ENCODE measurements at places on chromosomes 1 and 21. TPM values are rescaled to one million over a fixed set of nuclear protein-coding genes. Genes with fewer than 3 reads are reported as not detected.
A peak's percentile ranks its signal among the peaks of the same experiment; 100 is the strongest.

DNA sequence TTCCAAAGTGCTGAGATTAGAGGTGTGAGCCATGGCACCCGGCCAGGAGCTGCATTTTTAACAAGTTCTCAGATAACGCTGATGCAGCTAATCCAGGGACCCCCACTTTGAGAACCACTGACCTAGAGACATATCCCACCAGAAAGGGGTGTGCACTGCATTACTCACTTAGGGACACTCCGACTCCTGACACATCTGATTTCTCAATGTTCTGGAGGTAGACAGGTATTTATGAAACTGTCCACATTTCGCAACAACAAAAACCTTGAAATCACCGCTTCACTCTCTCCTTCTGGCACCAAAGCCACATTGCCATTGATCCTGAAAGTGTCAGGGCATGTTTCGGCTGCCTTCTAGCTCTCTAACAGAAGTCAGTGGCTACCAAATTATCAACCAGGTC lies 23.2 kb upstream of the CAMTA1 start:
- no peak for DNase-seq

GRCh38 chr1:231359113-231359512 lies 21.0 kb downstream of the SPRTN start:
- no peak for DNase-seq

GRCh38 chr1:26096471-26096870 lies 15.2 kb upstream of the PDIK1L start:
- DNase-seq = no peak

DNA sequence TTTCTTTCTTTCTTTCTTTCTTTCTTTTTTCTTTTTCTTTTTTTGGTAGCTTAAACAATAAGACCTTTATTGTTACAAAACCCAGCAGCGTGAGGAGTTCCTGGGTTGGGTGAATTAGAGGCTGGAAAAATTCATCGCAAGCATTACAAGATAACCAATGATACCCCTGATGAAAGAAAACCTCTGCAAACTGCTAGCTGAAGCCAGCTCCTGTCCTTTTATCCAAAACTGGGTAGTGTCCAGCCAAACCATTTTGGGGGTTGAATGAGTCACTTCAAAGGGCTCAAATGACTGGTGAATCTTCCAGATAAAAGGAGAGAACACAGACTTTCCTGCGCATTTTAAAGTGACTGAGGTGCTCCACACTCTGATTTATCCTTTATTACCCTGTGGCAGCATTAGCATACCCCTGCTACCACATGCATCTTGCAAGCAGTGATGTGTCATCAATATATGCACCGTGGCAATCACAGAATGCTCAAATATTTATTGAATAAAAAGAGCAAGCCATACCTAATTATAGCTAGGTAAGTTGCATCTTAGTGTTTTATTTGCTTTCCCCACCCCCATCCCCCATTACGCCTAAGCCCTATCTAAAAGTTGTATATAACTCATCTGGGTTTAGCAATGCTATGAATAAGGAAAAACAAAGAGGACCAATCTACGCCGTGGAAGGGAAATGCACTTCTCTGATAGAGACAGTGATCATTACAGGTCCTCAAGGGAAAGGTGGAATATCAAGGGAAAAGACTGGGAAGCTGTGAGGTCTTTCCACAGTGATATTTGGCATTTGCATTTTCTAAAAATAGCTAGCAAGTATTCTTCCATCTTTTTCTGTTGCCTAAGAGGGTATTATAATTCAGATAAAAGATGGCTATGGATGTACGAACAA lies 32.4 kb upstream of the CEP350 start:
- DNase-seq = no peak

DNA sequence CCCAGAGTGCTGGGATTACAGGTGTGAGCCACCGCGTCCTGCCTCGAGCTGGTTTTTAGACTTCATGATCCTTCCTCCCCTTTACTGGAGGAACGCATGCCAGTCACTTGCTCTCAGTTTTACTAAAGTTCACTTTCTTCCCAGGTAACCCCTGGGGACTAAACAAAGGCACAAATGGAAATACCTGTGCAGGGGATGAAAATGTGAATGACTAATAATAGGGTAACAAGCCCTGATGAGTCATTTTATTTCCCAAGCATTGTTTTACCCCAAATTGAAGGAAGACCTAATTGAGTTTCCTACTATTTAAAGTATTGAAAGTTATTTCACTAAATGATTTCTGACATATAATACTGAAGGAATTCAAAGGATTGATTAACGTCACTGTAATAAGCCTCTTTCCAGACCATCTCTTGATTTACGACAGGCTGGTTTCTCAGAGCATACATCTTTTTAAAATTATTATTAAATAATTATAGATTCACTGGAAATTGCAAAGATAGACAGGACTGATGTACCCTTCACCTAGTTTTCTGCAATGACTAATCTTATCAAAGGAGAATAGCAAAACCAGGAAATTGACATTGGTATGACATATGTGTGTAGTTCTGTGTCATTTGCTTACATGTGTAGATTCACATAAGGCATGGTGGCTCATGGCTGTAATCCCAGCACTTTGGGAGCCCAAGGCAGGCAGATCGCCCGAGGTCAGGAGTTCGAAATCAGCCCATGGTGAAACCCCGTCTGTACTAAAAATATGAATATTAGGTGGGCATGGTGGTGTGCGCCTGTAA lies 53.2 kb upstream of the SOD1 start:
- DNase-seq = no peak

DNA sequence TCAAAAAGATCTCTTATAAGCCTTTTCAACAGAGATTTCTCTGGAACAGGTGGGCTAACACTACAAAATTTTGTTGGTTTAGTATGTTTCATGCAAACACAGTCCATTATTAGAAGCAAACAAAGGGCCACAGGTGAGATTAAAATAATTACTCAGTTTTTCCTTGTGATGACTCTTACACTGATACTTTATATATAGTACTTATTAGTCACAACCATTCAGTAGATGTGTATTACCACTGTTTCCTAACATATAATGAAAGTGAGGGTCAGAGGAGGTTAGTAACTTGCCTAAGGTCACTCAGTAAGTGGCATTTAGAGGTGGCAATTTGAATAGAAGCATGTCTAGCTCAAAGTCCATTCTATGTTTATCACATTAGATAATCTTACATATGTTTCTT lies 44.2 kb downstream of the CYYR1 start:
- no peak for DNase-seq

GRCh38 chr1:59917026-59917784 lies 9.4 kb downstream of the CYP2J2 start:
- DNase-seq = peak; percentile 28

DNA sequence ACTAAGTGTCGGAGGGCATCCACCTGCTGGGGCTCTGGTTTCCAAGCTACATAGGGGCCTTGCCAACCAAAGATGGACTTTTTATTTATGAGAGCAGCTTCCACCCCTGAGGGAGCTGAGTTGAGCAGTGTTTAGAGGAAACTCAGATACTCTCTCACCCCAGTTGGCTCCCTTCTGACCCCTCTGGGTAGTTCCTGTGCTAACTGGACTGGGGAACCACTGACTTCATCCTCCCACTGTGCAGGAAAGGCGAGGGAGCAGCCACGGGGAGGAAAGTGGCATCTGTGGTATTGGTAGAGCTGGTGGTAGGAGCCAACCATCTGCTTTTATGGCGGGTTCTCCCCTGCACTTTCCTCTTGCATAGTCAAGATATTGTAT lies 70.4 kb downstream of the MPZL1 start:
- DNase-seq = no peak

GRCh38 chr1:244904119-244904518 lies 39.8 kb upstream of the HNRNPU start:
- no peak for DNase-seq

- DNase-seq = peak; percentile 60
These were observed 26.5 kb downstream of the AKNAD1 start for GRCh38 chr1:108830119-108831008.

GRCh38 chr1:157230500-157230899 lies 92.3 kb upstream of the ETV3 start:
- DNase-seq = no peak

DNA sequence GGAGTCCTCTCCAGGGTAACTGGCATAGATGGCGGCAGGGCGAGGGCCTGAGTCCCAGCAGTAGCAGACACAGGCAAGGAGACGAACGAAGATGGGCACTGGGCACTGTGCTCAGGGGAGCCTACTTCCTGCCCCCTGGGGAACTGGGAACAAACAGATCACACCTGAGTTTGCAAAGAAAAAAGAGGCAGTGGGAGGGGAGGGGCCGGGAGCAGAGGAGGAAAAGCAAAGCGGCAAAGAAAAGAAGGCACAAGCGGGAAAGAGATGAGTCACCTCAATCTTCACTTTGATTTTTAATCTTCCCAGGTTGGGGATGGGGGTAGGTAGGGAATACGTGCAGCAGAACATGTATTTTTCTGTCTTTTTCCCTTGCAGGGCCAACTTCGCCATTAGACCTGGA lies 44.0 kb downstream of the ZSCAN20 start:
- DNase-seq = no peak

GRCh38 chr1:109635862-109636200 lies 16.2 kb downstream of the AMPD2 start:
- DNase-seq = no peak

- no peak for DNase-seq
These were observed 1.9 kb downstream of the CD48 start for GRCh38 chr1:160709715-160710114.

Gene OLFM3
- total RNA-seq = not detected

Gene CLEC20A
- total RNA-seq = not detected

Gene CDA
- total RNA-seq = not detected

Gene TMEM51
- total RNA-seq = 32.2 TPM

Gene GIPC2
- 23.8 TPM for total RNA-seq

Gene ASTN1
- total RNA-seq = not detected

Gene LCE1D
- total RNA-seq = not detected

Gene ITPKB
- 30.3 TPM for total RNA-seq

Gene GSTM1
- total RNA-seq = not detected
